Panc1 (cell line): ENCODE measurements at places on chromosomes 2 and 18. TPM values are rescaled to one million over a fixed set of nuclear protein-coding genes. Genes with fewer than 3 reads are reported as not detected.

CERKL gene
- 0.87 TPM for total RNA-seq

LRRC30 gene
- not detected for total RNA-seq

SKA1 gene
- 22.1 TPM for total RNA-seq

TGIF1 gene
- 171 TPM for total RNA-seq

CCDC141 gene
- total RNA-seq = 0.10 TPM

SERPINB12 gene
- not detected for total RNA-seq

SIX3 gene
- total RNA-seq = 0.21 TPM

ATP6V1C2 gene
- 0.54 TPM for total RNA-seq

SLC40A1 gene
- total RNA-seq = 0.74 TPM

DNA sequence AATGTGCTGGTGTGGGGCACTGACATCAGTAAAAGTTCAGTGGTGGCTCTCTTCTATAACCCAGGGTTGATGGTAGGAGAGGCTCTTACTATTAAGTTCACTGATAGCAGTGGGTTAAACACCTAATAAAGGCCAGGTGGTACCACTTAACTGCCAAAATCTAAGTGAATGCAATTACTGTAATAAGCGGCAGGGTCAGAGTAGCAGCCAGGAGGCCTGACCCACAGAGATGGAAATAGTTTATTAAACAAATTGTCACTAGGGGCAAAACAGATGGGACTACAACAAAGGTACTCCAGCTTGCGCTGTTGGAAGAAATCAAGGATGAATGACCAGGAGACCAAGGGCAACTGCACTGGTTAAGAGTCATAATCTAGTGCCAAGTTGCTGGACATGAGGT, 26.6 kb downstream of the ZSWIM2 start:
- DNase-seq = no peak

- DNase-seq = no peak
These were observed 328.0 kb upstream of the CRIM1 start for GRCh38 chr2:36027616-36028015.

GRCh38 chr2:102062802-102063201, 71.0 kb downstream of the IL1R2 start:
- DNase-seq = no peak

GRCh38 chr2:211408483-211408891, 852.1 kb downstream of the CPS1 start:
- DNase-seq = peak; percentile 28

DNA sequence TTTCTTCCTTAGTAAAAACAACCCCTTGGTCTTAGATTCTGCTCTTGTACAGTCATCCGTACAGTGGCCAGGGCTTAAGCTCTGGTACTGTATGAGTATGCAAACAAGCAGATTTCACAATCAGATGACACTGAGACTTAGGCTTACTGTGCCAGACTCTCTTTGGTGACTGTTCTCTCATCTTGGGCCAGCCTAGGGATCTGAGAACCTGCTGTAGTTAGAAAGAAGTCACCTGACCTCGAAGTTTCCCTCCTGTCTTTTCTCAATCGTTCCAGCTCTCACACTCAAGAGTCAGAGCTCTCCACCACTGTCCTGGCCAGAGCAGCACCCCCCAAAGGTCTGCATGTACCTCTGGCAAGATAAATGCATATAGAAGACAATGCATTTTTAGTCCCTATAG, 63.2 kb downstream of the ZEB2 start:
- DNase-seq = no peak

DNA sequence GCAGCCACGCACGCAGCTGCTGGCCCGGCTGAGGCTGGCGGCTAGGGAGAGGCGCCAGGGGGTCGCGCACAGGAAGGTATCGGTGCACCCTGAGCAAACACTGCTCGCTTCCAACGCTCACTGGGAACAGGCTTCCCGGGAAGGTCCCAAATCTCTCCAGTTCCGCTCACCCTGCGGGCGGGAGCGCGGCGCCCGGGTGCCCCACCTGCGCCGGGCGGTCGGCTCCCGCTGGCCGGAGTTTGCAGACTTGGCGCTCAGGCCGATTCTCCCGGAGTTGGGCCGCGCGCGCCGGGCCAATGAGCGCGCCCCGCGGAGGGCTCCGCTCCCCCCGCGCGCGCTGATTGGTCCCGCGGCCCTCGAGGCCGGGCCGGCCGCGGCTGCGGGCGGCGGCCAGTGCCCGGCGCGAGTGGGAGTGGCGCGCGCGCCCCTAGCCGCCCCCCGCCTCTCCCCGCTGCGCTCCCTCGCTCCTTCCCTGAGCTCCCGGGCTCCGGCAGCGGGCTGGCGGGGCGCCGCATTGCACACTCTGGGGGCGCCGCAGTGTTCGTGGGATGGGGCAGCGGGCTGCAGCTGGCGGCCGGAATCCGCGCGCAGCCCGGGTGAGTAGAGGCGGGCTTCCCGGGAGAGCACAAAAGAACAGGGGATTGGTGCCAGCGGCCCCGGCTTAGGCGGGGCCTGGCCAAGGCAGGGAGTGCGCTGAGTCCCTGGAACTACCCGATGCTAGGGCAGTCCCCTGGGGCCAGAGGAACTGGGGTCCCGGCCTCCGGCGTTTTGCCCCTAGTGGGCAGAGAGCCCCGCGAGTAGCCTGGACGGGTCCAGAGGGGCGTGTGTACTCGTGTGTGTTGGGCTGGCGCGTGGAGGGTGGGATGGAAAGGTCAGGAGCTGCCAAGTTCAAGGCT, at the start of gene LYPD6:
Gene LYPD6, plus strand, starts transcription at position 461 of the 896 bp plus-strand sequence. CDS start 107,122 bp downstream, outside the sequence.
- no peak for DNase-seq

DNA sequence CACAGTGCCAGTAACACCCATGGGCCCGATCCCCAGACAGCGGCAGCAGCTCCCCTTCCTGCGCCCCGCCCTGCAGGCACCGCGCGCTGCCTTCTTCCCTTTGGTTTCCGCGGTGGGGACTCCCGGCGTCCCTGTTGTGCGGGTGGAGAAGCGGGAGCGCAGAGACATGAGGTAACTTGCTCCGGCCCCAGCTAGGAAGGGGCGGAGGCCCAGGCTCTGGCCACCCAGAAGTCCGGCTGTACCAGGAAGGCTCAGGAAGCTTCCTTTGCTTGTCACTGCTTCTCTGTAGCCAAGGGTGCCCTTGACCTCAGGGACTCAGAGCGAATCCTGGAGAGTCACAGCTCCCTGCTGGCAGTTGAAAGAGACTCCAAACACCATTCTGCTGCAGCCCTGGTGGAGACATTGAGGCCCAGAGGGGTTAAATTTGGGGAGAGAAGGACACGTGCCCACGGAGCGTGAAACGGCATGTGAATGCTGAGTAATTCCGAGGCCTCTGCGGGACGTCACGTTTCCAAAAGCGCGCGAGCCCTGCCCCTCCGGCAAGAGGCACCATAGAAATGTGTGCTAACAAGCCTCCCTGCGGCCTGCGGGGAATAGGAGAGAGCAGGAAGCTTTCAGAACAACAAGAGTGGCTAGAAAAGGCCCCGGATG, 6.7 kb upstream of the ADCY3 start:
- no peak for DNase-seq

- DNase-seq = no peak
These were observed 27.5 kb downstream of the BIN1 start for GRCh38 chr2:127079358-127079920.

GRCh38 chr2:232132181-232132580, 170.7 kb downstream of the DIS3L2 start:
- no peak for DNase-seq

DNA sequence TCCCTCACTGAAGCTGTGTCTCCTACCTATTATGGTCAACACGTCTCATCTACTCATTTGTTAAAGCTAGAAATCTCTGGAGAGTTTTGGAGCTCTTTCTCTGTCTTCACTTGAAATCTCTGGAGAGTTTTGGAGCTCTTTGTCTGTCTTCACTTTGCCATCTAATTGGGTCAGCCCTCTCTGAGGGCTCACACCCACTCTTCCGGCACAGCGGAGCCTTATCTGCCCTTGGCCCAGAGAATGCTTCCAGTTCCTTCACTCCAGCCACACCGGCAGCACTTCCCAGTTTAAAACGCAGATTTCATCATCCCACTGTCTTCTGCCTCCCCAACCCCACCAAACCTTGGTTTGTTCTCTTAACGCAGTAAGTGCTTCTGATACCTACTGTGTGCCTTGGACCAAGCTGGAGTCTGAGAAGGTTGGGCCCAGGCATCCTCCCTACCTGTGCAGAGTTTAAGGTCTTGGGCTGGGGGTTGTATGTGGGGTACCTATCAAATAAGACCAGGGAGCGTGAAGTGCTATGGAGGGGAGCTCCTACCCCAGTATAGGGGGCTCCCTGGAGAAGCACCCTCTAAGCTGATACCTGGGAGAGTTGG, 5.0 kb downstream of the HPCAL1 start:
- DNase-seq = no peak

DNA sequence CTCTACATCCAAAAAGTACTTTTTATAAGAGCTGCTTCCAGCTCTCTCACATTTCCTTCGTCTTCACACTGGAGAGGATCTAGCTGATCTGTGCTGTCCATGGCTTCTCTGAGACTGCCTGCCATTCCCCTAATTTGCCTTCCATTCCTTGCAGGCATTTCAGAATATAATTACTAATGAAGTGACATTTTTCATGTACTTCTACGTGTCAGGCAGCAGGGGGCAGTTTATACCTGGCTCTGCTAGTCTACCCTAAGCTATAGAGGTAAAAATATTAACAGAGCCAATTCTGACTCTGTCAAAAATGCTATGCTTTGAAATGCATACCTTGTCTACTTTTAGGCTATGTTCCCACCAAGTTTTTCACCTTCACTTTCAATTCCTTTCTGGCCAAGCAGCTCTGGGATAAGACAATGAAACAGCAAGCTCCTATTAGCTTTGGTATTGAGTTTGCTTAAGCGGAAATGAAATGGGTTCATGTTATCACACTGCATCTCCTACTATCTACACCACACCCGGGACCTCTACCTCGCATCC, 81.9 kb downstream of the MEP1B start:
- DNase-seq = peak; percentile 5

GRCh38 chr2:174697255-174697654, 67.0 kb downstream of the CHRNA1 start:
- DNase-seq = peak; percentile 59

DNA sequence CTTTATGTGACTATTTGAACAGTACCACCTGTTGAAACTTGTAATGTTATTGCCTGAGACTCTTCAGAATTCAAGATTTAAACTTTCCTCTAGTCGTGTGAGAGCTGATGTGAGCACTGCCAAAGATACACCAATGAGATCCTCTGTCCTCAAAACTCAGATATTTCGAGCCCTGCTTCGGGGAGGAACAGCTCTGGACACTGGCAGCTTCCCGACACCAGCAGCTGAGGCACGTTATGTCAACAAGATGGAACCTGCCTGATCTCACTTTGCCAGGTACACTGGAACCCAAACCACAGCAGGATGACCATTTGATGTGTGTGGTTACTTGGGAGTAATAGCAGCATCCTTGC, 319.9 kb upstream of the RBMS1 start:
- DNase-seq = no peak

GRCh38 chr2:28607730-28608499, 112.1 kb downstream of the PLB1 start:
- DNase-seq = no peak

GRCh38 chr2:124476291-124476690, 451.2 kb downstream of the CNTNAP5 start:
- no peak for DNase-seq

DNA sequence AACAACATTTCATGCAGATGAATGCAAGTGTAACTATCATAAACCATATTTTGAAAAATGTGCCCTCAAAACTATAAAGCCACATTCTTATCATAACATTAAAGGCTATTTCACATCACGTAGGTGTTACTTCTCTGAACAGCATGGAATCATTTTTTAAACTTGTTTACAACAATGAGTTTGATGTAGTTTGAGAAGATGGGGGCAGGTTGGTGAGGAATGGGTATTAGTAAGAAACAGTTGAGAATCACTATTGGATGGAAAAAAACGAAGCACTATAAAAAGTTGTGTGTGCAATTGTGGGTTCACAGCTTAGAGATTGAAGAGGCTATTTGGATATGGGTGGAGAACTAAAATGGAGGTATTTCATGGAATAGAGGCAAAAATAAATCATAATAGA, 569.1 kb downstream of the ARHGAP15 start:
- DNase-seq = no peak

GRCh38 chr2:74856004-74856578, 22.2 kb downstream of the HK2 start:
- no peak for DNase-seq

DNA sequence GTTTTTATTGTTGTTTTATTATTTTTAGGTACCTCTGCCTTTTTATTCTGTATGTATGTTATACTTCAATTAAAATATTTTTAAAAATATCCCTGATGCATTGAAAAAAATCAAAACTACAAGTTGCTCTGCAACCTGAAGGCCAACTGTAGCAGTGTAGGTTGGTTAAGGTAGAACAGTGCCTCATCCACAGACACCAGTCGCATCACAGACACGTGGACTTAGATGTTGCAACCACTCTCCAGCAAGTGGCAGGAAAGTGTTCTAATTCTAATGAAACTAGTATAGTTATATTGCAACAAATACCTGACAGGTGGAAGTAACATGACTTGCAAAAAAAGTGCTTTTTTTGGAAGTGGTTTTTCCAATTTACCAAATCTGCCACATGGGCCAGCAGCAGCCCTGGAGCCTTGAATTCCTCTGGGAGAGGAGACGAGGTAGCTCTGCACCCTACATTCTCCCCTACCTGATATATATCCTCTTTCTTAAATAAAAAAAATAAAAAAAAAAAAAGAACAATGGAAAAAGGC, 28.4 kb upstream of the SLC3A1 start:
- no peak for DNase-seq

DNA sequence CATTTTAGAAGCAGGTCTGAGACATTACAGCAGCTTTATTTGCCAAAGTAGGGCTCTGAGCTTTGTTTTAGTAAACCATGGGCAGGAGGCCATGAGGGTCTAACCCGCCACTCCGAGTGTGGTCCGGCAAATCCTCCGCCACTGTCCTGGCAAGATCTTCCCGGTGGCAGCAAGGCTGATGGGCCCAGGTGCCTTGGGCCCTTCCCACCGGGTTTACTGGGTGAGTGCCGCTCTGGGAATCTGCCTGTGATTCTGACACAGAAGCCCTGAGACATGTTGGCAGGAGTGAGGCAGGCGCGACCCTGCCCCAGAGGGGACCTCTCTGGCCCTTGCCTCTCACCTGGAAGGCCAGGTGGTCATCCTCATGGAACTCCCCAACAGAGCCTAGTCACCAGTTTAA, 29.9 kb downstream of the MTERF4 start:
- DNase-seq = no peak

DNA sequence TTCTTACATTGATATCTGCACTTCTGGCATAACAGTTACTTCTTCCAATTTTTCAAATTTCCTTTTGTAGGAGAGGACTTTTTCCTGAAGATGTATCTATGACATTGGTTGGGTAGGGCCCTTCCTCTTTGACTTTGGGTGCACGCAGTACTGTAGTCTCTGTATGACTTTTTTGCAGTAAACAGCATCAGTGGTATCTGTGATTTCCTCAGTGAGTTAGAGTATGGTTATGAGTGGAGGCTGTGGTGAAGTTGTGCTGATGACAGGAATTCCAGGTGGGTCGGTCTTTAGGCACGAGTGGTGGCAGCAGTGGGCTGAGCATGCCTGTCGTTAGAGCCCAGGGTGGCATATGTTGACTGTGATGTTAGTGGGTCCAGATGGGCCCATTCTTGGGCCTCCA, 17.6 kb downstream of the ACVR1C start:
- DNase-seq = no peak
